ENCODE measurements at places on chromosomes 5 and 9.

DNA sequence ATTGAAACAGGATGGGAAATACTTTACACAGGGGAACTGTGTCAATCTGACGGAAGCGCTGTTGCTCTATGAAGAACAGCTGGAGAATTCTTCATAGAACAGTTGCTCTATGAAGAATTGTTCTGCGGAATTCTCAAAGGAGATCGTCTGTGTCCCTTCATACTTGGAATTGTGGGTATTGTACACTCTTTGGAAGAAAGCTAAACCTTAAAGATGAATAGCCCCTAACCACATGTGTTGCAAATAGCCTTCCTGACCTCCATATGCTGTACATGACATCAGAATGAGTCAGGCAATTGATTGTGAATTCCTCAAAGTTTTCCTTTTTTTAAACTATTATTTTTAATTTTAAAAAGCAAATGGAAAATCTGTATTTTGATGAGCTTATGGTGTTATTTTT lies 15.6 kb downstream of the NIM1K start:
- DNase-seq = no peak

GRCh38 chr9:26210338-26210851 lies 532.2 kb upstream of the TUSC1 start:
- DNase-seq = no peak

DNA sequence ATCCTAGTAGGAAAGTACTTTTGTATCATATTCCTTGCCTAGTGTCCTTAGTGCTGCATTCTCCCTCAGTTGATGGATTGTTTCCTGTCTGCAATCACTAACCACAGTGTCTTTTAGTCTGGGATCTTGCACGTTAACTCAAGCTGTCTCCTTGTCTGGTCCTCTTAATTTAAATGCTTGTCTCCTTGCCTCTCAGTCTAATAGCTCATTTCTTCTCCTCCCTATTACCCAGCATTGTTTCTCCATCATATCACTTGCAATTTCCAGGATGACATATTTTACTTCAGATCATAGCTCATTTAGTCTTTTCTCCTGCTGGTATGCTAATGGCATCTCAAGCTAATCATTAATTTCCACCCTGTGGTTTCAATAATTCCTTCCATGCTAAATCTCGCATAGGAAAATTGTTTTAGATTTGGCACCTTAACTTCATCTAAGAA lies 2052.0 kb upstream of the C9orf72 start:
- DNase-seq = no peak

GRCh38 chr9:89419978-89420394 lies 77.9 kb downstream of the SEMA4D start:
- DNase-seq = no peak

- DNase-seq = no peak
These were observed 129.5 kb downstream of the RNF180 start for GRCh38 chr5:64295101-64295500.

DNA sequence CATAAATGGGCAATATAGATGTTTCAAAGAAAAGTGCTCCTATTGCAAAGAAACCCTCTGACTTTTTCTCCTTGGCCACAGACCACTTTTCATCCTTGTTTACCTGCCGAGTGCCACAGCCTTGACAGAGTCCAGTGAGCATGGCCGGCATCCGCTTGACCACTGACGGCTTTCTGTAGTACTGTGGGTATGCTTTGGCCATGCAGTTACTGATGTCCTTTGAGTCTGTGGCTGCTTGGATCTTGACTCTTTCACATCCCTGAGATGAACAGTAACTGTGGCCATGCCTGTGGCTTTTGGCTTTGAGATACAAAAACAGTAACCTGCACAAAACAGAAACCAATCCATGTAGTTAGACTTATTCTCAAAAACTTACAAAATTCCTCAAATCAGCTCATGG lies 70.4 kb downstream of the CEMIP2 start:
- no peak for DNase-seq

DNA sequence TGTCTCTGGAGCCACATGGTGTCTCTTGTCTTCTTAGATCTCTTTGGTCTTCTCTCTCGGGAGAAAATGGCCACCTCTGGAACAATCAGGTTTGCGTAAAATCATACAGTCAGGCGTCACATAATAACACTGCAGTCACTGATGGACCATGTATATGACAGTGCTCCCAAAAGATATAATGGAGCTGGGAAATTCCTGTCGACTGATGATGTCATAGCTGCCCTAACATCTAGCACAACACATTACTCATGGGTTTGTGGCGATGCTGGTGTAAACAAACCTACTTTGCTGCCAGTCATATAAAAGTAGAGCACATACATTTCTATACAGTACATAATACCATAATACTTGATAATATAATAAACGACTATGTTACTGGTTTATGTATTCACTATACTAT lies 30.1 kb upstream of the RAI14 start:
- DNase-seq = no peak

DNA sequence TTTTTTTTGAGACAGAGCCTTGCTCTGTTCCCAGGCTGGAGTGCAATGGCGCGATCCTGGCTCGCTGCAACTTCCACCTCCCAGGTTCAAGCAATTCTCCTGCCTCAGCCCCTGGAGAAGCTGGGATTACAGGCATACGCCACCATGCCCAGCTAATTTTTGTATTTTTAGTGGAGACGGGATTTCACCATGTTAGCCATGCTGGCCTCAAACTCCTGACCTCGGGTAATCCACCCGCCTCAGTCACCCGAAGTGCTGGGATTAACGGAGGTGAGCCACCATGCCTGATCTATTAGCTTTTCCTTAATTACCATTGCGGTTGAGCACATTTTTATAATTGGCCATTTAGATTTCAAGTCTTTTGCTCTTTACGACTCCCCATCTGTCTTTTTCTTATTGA lies 2.9 kb upstream of the FLT4 start:
- no peak for DNase-seq

DNA sequence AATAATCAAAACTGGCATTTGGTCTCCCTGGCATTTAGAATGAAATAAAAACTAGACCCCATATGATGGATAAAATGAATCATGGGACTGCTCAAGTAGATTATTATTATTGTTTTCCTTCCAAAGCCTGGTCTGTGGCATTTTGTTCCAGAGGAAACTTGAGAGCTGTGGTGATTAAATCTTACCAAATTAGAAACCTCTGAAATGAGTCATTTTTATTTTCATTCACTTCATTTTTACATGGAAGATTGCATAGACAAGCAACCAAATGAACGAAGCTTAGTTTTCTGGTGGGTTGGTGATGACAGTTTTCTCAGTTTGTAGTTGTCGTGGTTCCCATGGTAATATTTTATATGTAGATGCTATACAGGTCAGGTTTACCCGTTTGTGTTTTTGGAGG lies 23.4 kb downstream of the PAM start:
- DNase-seq = no peak

GRCh38 chr5:148969291-148969690 lies 93.6 kb downstream of the SH3TC2 start:
- DNase-seq = no peak

- no peak for DNase-seq
These were observed 746 bp upstream of the NPM1 start for GRCh38 chr5:171386861-171387344.

DNA sequence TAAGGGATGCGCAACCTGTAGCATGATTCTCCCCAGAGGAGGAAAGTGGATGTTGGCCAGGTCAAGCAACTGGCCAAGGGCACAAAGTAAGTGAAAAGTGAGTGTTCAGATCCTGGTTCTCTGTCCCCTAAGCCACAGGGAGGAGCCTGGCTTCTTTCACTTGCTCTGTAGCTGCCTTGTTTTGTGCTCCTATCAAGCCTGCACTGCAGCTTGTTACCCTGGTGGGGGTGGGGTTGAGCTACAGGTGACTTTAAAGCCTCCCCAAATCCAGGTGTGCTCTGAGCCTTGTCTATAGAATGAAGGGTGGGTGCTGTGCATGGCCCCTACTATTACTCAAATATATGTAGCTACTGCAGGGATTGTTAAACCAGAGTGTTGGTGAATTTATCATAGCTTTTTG lies 32.9 kb downstream of the RALGPS1 start:
- no peak for DNase-seq

- DNase-seq = no peak
These were observed 48.7 kb downstream of the CHD1 start for GRCh38 chr5:98880151-98880550.

GRCh38 chr9:22682961-22683699 lies 236.5 kb downstream of the DMRTA1 start:
- DNase-seq = peak; percentile 70

DNA sequence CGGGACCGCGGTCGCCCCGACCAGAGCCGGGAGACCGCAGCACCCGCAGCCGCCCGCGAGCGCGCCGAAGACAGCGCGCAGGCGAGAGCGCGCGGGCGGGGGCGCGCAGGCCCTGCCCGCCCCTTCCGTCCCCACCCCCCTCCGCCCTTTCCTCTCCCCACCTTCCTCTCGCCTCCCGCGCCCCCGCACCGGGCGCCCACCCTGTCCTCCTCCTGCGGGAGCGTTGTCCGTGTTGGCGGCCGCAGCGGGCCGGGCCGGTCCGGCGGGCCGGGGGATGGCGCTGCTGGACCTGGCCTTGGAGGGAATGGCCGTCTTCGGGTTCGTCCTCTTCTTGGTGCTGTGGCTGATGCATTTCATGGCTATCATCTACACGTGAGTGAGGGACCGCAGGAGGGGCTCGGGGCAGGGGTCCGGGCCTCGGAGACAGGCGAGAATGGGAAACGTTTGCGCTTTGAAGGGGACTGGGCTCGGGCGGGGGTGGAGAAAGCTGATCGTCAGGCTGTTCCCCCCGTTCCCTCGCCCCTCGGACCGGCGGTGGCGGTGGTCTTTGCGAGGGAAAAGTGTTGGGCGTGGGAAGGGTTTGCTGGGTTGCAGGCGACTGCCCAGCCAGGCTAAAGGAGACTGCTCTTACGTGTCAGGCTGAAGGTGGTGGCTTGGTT lies 457 bp downstream of the UGCG start:
- DNase-seq = no peak

- peak; percentile 28 for DNase-seq
These were observed 732 bp upstream of the MCIDAS start for GRCh38 chr5:55227664-55228430.

- peak; percentile 18 for DNase-seq
These were observed 724 bp downstream of the MACROH2A1 start for GRCh38 chr5:135398160-135398854.
